ENCODE measurements at places on chromosomes 7 and 10.

DNA sequence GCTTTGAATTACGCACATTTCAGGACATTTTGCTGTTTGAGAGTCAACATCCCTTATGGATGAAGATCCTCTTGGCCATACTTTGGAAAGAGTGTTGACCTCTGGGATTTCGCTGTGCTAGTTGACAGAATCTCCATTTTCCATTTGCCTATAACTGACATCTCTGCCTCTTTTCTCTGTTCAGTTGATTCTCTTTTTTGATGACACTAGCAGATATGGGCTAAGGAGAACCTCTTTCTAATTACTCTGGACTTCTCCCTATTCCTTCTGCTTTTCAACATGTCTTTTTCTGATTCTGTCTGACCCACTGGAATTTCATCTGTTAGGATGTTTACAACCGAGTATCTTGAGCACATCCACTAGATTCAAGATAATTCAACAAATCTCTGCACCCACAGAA, 311.5 kb downstream of the CAMK1D start:
- no peak overlapping the region for H3K4me3 ChIP-seq
- no peaks in the 10 kb centered on the region for H3K27me3 ChIP-seq
- no peak for DNase-seq
- no peaks in the 10 kb centered on the region for H3K4me1 ChIP-seq

DNA sequence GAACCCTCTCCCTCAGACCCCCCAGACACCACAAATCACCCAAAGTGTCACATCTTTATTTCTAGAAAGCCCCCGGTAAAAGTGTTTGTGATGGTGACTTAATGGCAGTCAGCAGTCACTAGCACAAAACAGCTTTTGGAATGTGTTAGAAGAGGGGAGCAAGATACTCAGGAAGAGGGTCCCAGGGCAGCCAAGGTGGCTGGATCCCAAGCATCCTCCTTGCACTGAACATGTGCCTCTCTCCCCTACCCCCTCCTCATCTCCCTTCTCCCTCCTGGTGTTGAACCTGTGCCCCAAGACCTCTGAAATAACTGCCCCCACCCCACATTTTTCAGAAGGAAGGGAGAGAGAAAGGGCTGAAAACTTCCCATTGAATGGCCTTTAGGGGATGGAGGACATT, 37.8 kb upstream of the MXI1 start:
- H3K27me3 ChIP-seq, result no peaks in the 10 kb centered on the region
- no peak overlapping the region for H3K4me3 ChIP-seq
- no peaks in the 10 kb centered on the region for H3K4me1 ChIP-seq
- no peak overlapping the region for H3K27ac ChIP-seq

DNA sequence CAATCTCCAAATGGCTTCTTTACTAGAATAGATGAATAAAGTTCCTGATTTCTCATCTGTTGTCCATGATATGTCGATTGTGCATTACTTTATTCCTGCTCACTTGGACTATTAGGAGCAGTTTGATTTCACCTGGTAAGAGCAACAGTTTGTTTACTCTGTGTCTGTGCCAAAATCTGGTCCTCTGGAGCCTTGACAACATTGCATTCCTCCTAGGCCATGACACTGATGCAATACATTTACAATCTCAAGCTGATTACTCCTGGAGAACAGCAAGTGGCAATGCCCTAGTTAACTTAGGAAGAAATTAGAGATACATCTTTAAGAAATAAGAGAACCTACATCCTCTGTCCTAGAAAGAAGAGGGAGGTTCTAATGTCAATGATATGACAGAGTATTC, 71.8 kb downstream of the SGCE start:
- H3K27me3 ChIP-seq, result no peaks in the 10 kb centered on the region
- peaks cover 4% of the 10 kb centered on the region for H3K4me1 ChIP-seq
- H3K36me3 ChIP-seq, result no peaks in the 10 kb centered on the region
- no peak for DNase-seq

- no peak overlapping the region for H3K4me3 ChIP-seq
- no peak for DNase-seq
- no peaks in the 10 kb centered on the region for H3K27me3 ChIP-seq
- H3K27ac ChIP-seq, result no peak overlapping the region
Measured at GRCh38 chr7:111041577-111041976, 49.4 kb upstream of the LRRN3 start.

DNA sequence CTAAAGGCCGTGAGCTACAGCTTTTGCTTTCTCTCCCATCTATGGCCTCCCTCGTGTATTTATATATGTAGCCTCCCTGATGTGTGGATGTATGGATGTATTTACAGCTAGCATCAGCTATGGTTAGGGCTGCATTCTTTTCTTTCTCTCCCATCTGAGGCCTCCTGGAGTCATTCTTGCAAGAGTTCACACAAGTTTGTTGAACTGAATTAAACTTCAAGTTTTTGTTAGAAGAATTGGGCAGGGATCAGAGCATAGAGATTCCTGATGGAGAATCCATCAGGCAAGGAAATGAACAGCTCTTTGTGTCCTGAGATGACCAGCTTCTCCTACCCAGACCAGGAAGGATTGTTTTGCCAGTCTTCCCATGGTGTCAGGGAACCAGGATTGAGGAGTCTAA, 60.3 kb downstream of the AHCYL2 start:
- no peak overlapping the region for H3K4me3 ChIP-seq
- no peak overlapping the region for H3K27ac ChIP-seq
- no peak for DNase-seq
- no peaks in the 10 kb centered on the region for H3K27me3 ChIP-seq

DNA sequence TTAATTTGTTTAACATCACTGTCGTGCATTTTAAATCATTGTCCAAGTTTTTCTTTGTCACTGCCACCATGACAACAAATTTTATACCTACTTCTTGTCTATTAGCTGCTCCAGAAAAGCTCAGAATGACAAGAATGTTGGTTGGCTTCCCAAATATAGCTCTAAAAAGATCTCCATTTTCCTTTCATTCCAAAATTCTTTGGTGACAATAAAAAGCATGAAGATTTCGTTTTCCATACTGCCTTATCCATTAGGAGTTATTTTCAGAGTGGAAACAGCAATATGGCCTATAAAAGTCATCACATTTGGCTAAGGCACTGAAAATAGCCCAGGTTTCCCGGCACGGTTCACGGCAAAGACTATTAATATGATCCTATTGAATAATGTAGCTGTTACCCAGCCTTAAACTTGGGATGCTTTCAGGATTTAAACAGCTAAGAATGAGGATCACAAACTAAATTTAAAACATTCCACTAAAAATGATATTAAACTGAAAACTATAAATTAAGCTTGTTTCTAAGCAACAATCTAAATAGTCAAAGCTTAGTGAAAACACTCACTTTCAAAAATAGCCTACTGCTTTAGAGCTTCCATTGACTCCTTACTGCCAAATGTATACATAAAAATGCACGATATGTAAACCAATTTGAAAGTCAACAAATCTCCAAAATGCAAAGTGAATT, 2.7 kb downstream of the CTTNBP2 start:
- no peak for DNase-seq
- no peak overlapping the region for H3K27ac ChIP-seq

GRCh38 chr7:77427996-77428603, 12.0 kb upstream of the GSAP start:
- peak overlapping the region; percentile 11 for H3K27ac ChIP-seq
- H3K36me3 ChIP-seq, result no peaks in the 10 kb centered on the region
- no peak overlapping the region for H3K4me3 ChIP-seq

- no peak overlapping the region for H3K4me3 ChIP-seq
- H3K27ac ChIP-seq, result no peak overlapping the region
- no peaks in the 10 kb centered on the region for H3K4me1 ChIP-seq
- DNase-seq, result no peak
- no peaks in the 10 kb centered on the region for H3K27me3 ChIP-seq
Measured at GRCh38 chr7:117961235-117961634, 88.0 kb upstream of the CTTNBP2 start.

DNA sequence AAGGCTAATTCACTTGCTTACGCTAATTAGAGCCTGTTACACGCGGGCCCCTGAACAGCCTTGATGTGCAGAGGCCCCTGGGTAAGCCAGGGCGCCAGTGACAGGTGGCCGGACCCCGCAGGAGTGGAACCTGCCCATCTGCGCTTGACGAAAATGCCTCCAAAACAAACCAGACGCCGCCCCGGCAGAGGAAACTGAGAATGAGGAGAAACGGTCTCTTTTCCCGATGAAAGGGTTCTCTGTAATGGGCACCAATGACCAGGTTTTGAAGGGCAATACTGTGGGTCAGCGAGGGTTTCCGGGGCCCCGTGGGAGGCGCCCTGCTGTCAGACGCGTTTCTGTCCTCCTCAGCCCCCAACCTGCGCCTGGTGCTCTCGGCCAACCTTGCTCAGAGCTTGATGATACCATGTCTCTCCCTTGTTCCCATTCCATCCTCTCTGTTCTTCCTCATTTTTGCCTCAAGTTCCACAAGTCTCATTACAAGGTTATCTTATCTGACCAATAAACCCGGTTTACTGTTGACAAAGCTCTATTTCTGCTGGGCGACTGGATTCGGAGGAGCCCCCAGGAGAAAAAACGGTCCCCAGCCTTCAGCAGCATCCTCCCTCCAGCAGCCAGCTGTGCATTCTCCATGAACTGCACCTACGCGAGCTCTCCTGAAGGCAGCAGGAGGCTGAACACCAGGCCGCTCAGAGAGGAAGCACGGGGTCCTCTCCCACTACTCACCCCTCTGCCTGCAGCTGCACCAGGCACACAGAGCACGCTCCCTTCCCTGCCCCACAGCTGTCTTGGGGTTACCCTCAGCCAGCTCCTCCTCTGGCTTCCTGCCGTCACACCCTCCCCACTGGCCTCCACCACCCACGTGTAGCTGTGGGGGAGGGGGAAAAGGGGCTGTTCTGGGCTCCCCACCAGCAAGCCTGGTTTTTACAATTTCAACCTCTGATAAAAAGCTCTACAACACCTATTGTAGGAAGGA, 202.0 kb downstream of the MAD1L1 start:
- peak overlapping the region; percentile 30 for H3K4me3 ChIP-seq

GRCh38 chr7:155858521-155859061, 46.3 kb upstream of the SHH start:
- H3K4me1 ChIP-seq, result no peaks in the 10 kb centered on the region
- no peak for DNase-seq
- no peaks in the 10 kb centered on the region for H3K36me3 ChIP-seq

- H3K4me3 ChIP-seq, result no peak overlapping the region
- H3K36me3 ChIP-seq, result no peaks in the 10 kb centered on the region
- no peak overlapping the region for H3K27ac ChIP-seq
- H3K4me1 ChIP-seq, result no peaks in the 10 kb centered on the region
- no peak for DNase-seq
Measured at GRCh38 chr7:107712896-107713295, 31.0 kb upstream of the CBLL1 start.

- no peaks in the 10 kb centered on the region for H3K4me1 ChIP-seq
- H3K4me3 ChIP-seq, result no peak overlapping the region
- no peak overlapping the region for H3K27ac ChIP-seq
Measured at GRCh38 chr10:132601567-132601966, 64.0 kb downstream of the INPP5A start.

DNA sequence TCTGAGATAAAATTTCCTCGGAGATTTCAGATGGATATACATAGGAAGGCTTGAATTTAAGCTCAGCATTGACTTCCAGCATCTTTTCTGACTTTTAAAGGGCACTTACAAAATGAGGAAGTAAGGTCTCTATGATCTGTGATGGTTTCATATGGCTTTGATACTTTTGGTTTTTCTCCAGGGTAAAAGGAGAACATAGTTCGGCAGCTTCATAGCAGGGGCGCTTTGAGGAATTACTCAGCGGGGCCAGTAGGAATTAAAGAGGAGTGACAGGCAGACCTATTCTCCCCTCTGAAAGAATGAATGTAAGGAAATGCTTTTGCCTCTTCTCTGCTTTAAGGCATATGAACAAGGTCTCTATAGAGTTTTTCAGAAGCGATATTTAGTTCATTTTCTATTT, 80.0 kb upstream of the PCDH15 start:
- no peak overlapping the region for H3K4me3 ChIP-seq
- no peaks in the 10 kb centered on the region for H3K4me1 ChIP-seq
- no peaks in the 10 kb centered on the region for H3K36me3 ChIP-seq
- no peak for DNase-seq
- no peak overlapping the region for H3K27ac ChIP-seq

DNA sequence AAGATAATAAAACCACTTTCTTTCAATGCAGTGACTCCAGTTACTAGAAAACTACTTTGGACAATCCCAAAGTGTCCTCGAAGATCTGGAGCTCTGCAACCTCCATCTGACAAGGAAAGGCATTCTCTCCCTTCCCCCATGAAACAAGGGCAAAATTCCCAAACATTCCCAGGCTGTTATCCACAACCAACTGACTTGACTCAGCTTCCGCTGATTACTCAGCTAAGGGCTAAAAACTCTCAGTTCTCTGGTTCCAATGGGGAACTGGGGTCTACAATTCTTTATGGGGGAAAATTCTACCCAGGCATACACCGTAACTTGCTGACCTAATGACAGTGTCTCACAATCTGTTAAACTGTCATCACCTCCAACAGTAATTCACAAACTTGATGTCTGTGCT, 48.4 kb downstream of the SFMBT2 start:
- H3K4me1 ChIP-seq, result no peaks in the 10 kb centered on the region
- peaks cover 8% of the 10 kb centered on the region for H3K36me3 ChIP-seq
- H3K27ac ChIP-seq, result no peak overlapping the region
- H3K4me3 ChIP-seq, result no peak overlapping the region
- DNase-seq, result no peak

DNA sequence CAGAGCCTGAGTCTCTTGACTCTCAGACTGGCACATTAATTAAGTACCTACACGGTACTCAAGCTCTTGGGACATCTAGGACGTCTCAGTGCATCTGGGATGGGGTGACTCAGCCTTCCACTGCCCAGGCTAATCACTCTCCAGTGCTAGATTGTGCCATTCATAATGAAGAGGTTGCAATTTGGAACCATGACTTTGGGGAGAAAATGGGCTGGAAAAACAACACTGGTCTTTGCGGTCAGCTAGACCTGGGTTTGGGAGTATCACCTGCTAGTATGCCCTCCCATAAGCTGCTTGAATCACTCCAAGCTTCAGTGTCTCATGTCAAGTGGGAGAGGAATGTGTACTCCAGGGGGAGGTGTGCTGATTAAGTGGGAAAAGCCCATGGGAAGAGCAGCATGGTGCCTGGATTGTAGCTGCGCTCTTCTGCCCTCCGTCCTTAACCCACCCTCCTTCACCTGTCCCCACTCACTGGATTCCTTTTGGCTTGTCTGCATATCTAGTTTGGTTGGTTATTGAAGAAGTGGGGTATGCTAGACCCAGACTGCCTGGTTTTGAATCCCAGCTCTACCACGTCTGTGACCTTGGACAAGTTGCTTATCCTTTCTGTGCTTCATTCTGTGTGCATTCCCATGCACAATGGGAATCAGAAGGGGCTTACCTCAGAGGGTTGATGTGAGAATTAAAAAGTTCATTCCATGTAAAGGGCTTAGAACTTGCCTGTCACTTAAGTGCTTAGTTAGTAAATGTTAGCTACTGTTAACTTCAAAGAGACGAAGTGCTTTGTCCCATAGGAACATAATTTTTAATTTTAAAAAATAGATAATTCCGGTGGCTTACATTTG, 3.8 kb downstream of the NFE2L3 start:
- peaks cover 20% of the 10 kb centered on the region for H3K4me1 ChIP-seq
- H3K4me3 ChIP-seq, result no peak overlapping the region
- no peak for DNase-seq
- H3K36me3 ChIP-seq, result no peaks in the 10 kb centered on the region
- H3K27me3 ChIP-seq, result peaks cover 5% of the 10 kb centered on the region
- peak overlapping the region; percentile 1 for H3K27ac ChIP-seq

- H3K27me3 ChIP-seq, result no peaks in the 10 kb centered on the region
- H3K27ac ChIP-seq, result peak overlapping the region; percentile 91
- H3K4me1 ChIP-seq, result peaks cover 9% of the 10 kb centered on the region
- peaks cover 27% of the 10 kb centered on the region for H3K36me3 ChIP-seq
Measured at GRCh38 chr10:8054244-8054493, 319 bp upstream of the GATA3 start.

- H3K36me3 ChIP-seq, result no peaks in the 10 kb centered on the region
- no peak for DNase-seq
- H3K27ac ChIP-seq, result no peak overlapping the region
- no peaks in the 10 kb centered on the region for H3K27me3 ChIP-seq
- H3K4me1 ChIP-seq, result no peaks in the 10 kb centered on the region
Measured at GRCh38 chr10:90167174-90168064, 466.0 kb downstream of the KIF20B start.
